ENCODE measurements at places on chromosomes 6 and 20.

DNA sequence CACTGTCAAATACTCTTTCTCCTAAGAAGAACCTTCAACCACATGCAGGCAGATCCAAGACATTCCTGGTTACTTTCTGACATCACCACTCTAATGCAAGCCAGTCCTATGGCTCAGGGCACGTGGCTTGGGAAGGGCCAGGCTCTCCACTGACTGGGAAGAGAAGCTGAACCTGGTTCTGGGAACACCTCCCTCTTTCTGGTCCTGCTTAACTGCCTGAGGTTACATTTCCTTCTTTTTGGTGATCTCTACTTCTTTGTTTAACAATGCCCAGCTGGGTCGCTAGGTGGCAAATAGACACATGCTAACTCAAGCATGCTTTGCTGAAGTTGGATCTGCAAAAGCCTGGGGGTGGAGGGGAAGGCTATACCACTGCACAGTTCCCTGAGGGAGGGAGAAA is 249.8 kb downstream of the GMDS start:
- no peak for DNase-seq

GRCh38 chr6:160967833-160968232 is 23.7 kb upstream of the MAP3K4 start:
- DNase-seq = no peak

- no peak for DNase-seq
These were observed 996.0 kb upstream of the CITED2 start for GRCh38 chr6:140370441-140370840.

GRCh38 chr6:20924911-20925543 is 390.8 kb downstream of the CDKAL1 start:
- no peak for DNase-seq

DNA sequence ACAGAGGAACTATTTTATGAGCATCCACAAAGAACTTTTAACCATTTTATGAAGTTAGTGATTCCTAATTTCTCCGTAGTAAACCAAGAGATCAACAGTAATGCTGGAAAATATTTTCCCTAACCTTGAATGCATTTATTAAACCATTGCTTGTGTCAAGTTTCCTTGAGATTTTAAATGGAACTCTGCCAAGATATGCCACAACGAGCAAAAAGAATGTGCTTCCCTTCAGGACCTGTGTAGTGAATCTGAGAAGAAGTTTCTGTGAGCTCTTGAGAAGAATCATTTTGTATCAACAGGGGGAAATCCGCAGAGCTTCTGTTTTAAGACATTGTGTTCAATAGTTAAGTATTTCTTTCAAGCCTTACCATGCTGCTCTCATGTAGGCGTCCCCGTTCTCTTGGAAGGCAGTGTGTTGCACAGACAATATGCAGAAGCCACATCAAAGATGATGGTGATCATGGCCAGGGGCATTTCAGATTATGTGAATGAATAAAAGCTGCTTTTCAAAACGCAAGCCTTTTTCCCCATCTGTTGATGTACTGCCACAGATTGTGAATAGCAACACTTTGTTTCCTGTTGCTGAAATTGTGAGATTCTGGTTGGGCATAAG is 439.8 kb downstream of the BMP2 start:
- DNase-seq = no peak

GRCh38 chr20:54094268-54094580 is 23.8 kb upstream of the BCAS1 start:
- DNase-seq = no peak

GRCh38 chr20:49888212-49889000 is 26.9 kb downstream of the SPATA2 start:
- DNase-seq = peak; percentile 39

DNA sequence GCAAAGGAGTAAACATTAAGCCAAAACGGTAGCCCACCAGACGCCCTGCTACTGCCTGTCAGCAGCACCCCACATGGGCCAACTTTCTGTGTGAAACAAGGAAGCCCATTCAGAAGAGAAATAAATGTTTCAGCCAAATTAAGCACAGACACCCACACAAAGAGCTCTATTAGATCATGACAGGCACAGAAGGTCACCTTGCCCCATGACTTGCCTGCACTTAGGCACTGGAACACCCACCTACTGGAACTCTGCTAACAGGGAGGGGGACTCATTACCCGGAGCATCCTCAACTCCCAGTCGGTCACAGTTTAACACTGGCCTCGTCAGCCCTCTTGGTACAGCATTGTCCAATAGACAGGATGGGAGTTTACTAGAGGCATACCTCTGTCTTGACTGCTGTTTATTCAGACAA is 31.8 kb downstream of the GFOD1 start:
- DNase-seq = no peak

- DNase-seq = no peak
These were observed 180.7 kb upstream of the PRSS16 start for GRCh38 chr6:27066802-27067201.

DNA sequence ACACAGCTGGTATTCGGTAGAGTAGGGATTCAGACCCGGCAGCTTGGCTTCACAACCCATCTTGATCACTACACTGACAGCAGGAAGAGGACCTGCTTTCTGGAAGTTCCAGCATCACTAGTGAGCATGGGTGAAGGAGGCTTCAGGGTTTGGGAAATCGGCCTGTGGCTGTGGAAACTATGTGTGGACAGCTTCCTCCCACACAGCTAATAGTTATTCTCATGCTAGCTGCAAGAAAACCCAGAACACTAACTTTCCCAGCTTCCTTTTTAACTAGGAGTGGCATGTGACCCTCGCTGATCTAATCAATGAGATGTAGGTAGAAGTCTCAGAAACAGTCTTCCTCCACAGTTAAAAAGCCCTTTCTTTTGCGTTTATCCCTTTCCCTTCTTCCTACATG is 36.3 kb upstream of the SIRPA start:
- DNase-seq = peak; percentile 64

DNA sequence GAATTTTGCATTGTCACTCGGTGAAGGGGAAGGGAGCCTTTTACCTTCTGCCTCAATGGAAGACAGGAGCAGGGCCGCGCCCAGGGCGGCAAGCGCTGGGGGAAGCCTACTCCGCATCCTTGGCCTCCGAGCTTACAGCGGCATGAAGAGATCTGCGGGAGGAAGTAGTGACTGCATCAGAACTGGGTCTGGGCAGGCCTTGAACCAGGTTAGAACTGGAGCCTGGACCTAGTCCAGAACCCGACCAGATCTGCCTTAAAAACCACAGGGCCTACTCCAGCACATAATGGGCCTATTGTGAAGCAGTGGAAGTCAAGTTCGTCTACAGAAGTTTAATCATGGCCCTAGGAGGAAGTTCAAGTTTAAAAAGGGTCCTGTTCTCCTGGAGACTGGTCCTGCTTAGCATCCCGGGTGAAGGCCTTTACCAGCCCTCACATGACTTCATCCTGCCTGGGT is 3.1 kb downstream of the COL12A1 start:
- no peak for DNase-seq

DNA sequence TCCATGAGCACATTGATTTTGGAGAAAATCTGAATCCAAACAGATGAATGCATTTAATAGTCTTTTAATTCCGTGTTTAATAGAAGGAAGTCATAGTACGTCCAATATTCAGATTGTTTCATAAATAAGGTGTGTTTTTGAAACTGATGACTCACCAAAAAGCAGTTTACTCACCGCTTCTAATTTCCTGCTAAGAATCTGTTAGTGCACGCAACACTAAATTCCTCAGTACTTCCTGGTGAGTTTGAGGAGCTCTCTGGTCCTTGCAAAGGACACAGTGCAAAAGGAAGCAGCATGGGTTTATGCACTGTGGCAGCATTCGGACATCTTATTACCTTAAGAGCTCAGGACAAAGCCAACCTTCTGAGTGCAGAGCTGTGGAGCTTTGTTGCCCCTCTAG is 2.3 kb upstream of the ADGRF1 start:
- DNase-seq = no peak

- peak; percentile 73 for DNase-seq
These were observed 37.1 kb downstream of the CD109 start for GRCh38 chr6:73732845-73733675.

DNA sequence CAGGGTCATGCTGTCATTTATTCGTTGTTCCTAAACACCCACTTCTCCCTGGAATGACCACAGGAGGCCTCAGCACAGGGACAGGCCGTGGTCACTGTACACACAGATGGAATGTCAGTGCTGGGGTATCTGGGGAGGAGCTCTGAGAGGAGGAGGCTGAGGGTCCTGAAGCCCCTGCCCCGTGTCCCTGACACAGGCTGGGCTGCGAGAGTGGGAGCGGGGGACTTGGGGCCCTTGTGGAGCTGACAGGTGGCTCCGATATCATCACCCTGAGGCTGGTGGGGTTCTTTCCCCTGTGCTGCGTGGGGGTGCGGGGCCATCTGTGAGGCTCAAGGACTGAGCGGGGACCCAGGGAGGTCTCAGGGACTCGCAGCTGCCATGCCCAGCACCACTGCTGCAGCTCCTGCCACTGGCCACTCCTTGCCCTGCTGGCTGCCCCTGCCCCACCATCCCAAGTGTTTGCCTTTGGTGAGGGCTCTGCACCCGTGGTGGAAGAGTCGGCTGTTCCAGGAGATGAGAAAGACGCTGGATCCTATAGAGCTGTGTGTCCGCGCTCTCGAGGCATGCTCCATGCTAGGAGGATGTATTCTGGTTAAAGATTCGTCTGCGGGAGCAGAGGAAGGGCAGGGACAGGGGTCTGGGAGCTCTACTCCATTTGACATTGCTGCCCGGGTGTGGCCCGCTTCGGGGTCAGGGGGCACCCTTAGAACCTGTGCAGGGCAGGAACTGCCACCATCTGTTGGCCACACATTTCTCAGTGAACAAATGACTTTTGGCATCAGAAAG is 18.9 kb downstream of the NPEPL1 start:
- no peak for DNase-seq

DNA sequence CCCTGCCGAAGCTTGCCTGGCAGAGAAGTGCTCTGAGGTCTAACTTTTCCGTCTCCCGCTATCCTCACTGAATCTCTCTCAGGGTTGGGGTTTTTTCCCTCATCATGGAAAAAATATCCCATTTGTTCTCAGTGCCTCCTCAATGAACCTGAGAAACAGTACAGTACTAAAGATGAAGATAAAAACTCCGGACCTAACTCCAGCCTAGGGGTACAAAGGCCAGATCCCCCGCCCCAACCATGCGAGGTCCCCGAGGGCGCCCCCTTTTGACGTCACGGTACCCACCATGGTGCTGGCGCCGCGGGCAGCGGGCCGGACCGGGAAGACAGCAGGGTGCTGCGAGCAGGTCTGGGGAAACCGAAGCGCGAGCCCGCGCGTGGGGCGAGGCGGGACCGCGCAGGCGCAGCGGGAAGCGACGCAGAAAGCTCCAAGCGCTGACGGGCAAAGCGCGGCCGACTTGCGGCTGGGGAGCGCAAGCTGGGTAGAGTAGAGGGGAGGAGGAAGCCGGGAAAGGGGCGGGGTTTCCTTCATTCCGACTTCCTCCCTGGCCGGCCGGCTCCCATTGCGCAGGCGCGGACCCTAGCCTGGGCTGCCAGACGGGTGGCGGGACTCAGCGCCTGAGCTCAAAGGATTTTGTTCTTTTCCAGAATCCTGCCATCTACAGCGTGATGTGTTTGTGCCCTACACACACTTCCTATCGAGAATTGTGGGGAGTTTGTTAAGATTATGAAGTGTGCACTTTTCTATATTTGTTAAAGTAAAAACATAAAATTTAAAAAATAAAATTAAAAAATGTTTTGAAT is at the start of gene LSM2:
TSS of gene LSM2 (minus strand) at position 497 of the 803 bp plus-strand sequence. CDS start at position 288, 209 bp downstream.
- DNase-seq = peak; percentile 98

DNA sequence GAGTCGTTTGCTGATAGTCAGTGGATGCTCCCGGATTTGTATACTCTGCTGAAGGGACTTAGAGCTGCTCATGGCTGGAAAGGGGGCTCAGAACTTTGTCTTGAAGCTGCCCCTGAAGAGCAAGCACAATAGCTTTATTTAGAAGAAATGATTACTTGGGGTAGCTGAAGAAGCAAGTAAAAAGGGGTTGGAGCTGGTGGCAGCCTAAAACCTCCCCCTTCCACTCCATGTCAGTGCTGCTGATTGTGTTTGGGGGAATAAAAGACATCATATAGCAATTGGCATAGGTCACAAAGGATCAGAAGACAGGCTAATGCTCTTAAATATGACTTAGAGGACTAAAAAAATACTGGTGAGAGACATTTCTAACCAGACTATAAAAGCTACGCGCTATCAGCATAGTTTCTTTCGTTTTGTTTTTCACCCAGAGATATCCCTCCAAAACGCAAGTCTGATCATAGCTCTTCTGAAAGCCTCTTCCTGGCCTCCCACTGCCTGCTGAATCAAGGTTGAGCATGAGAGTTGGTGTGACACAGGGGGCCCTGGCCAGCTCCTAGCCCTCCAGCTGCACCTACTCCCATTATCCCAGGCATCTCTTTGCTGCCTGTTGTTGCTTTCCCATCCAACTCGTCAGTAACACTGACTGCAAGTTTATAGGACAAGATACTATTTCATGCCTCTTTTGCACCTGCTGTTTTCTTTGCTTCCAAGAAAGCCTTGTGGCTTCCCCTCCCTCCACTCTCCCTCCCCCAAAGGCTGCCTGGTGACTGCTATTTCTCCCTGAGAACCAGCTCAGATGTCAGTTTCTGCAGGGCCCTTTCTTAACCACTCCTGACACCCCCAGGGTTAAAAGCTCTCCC is 33.9 kb upstream of the SGK1 start:
- DNase-seq = no peak

- no peak for DNase-seq
These were observed 957.5 kb upstream of the EPHA7 start for GRCh38 chr6:94376876-94377275.

GRCh38 chr6:132153221-132153898 is 202.2 kb upstream of the CCN2 start:
- no peak for DNase-seq

GRCh38 chr20:34888468-34888867 is 12.1 kb downstream of the ACSS2 start:
- DNase-seq = no peak

- DNase-seq = peak; percentile 88
These were observed 185.8 kb upstream of the RAB32 start for GRCh38 chr6:146357578-146358430.

DNA sequence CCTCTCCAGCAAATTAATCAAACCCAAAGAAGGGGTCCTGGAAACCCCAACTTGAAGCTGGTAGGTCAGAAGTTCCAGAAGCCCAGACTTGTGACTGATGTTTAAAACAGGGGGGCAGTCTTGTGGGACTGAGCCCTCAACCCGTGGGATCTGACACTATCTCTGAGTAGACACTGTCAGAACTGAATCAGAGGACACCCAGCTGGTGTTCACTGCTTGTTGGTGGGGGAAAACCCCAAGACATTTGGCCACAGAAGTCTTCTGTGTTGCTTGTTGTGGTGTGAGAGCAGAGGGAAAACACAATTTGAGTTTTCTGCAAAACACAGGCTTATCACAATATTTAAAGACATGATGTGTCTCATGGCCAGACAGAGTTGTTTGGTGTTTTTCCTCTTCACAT is 29.9 kb downstream of the KIF13A start:
- peak; percentile 14 for DNase-seq

GRCh38 chr20:4601630-4602296 is 119.9 kb upstream of the PRND start:
- no peak for DNase-seq

Data from CD14-positive monocyte (primary cell).